ENCODE measurements at places on chromosomes 7 and 10.

DNA sequence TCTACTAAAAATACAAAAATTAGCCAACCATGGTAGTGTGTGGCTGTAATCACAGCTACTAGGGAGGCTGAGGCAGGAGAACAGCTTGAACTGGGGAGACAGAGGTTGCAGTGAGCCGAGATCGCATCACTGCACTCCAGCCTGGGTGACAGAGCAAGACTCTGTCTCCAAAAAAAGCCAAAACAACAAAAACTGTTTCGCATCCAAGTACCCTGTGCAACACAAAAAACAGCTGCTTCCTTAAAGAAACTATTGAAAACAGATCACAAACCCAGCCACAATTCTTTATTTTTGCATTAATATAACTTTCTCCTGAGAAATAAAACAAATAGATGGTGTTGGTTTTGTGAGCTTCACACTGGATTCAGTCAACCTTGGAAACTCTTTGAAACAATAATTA, 112.1 kb upstream of the AFAP1L2 start:
- DNase-seq: no peak

DNA sequence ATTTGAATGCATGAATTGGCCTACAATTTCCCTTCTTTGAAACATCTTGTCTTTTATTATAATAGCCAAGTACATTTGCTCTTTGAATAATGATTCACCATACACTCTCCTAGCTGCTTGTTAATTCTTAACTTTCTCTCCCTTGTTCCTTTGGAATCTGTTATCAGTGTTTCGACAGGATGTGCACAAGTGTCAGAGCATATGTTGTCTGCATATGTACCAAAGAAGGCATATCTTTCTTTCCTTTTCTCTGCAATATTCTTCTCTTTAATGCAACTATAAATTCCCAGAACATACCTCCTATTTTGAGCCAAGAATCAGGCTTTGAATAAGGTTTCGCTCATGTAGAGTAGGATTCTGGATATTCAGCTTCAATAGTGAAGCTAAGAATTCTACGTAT, 848.3 kb upstream of the C7orf33 start:
- no peak for DNase-seq

DNA sequence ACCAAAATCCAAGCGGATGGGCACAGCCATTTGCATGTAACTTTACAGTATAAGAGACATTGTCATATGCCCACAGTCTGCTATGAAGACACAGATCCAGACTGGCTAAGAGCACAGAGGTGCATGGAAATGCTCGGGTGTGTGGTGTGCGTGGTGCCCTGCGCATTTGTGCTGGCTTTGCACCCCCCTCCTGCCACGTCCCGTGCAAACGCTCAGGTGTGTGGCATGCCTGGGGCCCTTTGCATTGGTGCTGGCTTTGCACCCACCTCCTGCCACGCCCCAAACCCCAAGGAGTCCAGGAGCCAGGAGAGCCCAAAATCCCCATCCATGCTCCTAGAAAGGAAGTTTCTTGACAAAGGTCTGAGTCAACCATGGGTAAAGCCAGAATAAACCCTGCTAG, 306.2 kb downstream of the PTPRN2 start:
- DNase-seq: no peak

DNA sequence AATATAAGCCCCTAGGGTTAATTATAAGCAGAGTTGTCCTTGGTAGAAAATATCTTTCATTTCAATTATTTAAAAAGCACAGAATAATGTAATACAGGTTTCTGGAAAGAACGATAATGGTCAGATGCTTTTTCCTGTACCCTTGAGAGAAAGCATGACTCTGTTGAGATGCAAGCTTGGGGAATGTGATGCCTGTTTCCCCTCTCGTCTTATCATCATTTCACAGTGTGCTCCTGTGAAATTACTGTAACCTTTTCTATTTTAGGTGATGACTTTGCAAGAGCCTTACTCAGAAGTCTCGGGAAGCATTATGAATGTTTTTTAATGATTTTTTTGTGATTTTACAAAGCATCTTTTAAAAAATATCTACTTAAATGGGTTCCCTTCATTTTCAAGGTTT, 243.0 kb downstream of the POLR1F start:
- no peak for DNase-seq

GRCh38 chr10:46305986-46306385, 19.2 kb downstream of the ANTXRL start:
- no peak for DNase-seq

DNA sequence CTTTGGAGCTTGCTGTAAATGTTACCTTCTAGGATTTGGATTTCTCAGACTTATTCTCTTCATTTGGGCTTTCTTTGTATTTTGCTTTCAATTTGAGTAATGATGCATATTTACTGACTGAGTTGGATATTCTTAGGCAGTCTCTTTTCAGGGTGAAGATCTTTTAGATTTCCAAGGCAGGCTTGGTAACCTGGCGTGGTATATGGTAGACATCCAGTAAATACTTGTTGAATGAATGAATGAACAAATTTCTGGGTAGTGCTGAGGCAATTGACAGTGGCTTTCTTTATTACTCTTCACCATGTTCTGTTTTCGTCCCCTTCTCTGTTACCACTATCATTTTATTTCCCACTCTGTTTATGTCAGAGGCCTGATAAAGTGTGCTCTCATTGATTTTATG, 27.1 kb downstream of the BBS9 start:
- no peak for DNase-seq

Measured in right cardiac atrium (tissue), 5 donors.